ENCODE measurements at places on chromosomes 5 and 9.

- DNase-seq, result no peak
Observed at GRCh38 chr5:157247267-157247666, 18.7 kb upstream of the CYFIP2 start.

DNA sequence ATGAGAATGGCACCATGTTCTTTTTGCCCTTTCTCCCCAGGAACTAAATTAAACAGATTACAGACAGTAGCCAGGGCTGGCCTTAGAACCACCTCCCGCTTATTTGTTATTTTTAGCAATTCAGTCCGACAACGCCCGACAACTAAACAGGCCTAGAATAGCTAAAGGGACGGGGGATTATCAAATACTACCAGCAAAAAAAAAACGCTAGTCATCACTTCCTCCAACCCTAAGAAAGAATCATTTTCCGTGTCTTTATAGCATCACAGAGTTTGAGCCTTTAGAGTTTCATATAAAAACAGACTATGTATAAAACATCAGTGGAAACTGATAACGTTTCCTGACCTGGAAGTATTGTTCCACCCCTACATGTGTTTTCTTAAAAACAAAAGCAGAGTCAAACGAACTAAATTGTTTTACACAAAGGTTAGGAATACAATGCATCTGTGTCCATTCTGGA lies 35.3 kb downstream of the PFDN1 start:
- DNase-seq, result no peak

DNA sequence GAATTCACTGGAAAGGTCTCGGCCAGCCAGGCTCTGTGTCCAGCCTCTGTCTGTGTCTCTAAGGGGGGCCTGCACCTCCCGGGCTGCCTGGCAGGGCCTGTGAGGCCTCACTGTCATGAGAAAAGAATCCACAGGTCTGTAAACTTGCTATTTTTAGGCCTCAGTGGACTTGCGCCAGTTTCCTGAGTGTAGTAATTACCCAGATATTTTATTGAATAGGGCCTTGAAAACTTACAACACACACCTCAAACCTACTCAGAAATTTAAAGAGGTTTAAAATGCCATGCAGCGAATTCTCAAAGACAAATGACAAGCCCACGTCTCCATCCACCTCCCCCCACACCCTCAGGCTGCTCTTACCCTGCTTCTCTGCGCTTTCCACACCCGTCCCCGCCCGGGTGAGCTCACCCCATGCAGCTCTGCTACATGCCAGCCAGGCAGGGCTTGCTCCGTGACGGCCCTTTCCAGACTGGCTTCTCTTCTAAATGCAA lies 8.8 kb upstream of the TENT4A start:
- no peak for DNase-seq

DNA sequence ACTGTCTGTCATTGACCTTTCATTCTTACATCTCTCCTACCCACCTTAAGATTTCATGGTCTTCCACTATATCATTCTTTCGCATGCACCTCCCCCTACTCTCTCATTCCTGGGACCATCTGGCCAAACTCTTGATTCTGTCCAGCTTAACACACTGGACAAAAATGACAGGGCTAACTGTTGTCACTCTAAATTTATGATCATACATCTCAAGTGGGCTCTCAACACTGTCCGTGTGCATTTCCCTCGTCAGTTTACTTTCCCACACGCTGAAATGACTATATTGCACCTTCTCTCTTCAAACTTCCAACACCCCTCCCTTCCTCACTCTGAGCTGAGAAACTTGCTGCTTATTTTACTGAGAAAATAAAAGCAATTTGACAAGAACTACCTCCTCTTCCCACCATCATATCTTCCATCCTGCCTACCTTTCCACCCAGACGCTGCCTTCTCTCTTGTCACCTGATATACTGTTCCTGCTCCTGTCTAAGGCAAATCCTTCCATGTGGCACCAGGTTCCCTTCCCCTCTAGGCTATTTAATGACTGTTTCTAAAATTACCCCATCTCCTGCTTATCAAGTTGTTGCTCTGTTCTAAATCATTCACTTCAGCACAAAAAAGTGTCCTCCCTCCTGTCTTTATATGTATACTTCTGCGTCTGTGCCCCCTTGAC lies 8.1 kb upstream of the KLF9 start:
- no peak for DNase-seq

DNA sequence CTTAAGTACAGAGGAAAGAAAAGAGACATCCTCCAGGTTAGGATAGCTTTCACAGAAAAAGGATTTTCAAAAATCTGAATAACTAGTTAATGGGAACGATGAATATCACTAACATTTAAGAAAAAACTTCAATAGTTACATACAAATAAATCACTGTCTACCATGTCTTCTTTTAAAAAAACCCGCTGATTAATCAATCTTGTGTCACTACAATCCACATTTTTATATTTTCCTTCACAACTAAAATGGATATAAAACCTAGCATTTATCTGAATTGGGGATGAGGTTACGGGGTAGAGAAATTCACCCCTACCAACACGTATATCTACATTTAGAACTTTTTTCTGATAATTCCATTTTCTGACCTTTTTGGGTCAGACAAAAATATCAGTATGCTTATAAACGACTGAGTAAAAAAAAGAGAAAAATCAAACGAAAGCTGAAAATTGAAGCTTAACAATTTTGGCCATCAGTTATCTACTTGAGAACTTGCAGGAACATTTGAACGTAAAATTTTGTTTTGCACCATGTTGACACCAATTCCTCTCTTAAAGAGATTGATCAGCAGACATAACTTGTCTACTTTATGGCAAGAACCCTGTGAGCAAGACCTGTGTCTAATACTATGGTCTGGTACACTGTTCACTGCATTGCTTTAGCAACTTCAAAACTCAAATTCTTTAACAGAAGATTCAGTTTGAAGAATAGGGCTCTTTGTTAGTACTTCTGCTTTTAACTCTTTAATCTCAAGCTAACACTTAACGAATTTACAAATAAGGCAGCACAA lies 4.8 kb downstream of the NR3C1 start:
- DNase-seq, result no peak

DNA sequence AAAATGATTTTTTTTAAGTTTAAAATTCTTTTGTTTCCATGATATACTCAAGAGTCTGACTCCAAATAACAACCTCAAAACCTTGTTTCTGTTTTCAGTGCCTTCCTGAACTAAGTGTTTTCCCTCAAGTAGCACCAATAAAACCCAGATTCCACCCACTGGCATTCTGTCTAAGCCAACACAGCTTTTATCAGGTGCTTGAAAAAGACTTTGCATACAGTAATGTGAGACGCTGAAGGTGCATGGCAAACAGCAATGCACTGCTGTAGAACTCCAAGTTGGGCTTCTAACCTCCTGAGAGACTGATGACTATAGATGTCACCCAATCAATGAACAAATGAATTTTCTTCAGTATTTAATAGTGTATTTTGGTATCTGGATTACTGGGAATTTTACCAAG lies 95.7 kb downstream of the NFIB start:
- DNase-seq, result no peak

DNA sequence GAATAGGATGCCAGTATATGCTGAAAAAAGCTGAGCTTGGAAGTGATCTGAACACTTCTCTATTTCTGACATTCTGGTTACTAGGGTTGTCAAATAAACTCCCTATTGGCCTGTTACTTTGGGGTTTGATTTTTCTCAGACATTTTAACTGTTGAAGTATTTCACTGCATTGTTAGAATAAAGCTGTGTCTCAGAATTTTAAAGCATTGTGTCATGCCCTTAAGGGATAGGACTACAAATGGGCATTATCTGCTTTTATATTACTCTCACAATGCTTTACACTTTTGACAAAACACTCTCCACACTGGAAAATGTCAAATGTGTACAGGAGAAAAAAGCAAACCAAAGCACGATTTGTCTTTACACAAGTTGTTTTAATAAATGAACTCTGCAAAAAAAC lies 16.8 kb upstream of the GPR21 start:
- DNase-seq, result no peak

DNA sequence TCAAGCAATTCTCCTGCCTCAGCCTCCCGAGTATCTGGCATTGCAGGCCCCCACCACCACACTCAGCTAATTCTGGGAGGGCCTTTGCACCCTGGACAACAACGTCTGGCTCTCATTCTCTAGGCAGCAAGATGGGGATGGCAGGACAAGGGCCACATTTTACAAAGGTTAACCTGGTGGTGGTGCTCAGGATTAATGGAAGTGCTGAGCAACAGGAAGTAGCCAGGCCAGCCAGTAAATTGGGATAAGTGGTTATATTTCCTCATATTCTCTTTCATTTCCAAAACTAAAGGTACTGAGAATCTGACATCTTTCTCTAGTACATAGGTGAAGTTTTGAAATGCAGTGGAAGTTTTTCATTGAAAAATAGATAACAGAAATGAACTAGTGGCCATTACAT lies 24.7 kb upstream of the ASPN start:
- DNase-seq, result no peak

DNA sequence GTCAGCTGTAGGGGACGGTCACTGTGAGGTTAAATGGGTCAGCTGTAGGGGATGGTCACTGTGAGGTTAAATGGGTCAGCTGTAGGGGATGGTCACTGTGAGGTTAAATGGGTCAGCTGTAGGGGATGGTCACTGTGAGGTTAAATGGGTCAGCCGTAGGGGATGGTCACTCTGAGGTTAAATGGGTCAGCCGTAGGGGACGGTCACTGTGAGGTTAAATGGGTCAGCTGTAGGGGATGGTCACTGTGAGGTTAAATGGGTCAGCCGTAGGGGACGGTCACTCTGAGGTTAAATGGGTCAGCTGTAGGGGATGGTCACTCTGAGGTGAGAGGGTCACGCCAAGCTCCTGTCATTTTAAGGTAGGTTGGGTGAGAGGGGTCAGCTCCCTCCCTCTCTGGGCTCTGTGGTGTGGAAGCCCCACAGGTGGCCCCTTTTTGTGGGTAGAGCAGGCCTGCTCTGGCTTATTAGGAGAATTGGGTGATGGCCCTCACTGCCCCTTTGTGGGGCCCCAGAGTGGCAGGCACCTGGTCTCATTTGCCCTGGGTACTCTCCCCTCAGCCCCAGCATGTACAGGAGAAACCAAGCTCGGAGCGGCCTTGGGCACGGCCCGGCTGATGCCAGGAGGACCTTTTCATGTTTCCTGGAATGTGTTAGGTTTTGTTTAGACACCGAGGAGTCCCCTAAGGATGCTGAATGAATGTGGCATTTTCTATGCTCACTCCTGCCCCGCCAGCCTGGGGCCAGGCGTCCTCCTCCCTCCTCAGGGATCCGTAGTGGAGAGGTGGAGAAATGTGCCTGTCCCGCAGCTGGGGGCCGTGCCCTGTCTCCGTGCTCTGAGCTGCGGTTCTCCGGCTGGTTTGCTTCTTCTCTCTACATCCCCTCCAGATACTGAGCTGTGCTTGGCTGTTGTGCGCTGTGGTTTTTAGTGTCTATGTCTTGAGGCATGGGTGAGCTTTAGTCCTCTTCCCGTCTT lies 31.4 kb downstream of the AHRR start:
- DNase-seq, result no peak

DNA sequence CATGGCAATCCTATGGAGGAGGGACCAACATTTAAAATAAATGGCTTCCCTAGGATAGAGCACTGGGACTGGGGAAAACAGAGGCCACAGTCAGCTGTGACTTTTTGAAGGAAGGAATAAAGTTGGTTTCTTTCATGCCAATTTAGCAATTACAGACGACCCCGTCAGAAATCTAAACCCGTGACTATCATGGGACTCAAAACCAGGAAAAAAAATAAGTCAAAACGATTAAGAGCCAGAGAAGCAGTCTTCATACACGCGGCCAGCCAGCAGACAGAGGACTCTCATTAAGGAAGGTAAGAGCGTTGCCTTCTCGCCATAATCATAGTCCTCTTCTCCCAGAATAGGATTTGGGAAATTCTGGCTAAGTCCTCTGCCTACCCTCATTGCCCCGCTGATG lies at the start of gene MLANA:
MLANA (plus strand) TSS at position 249 of the 400 bp plus-strand sequence. CDS start 1,586 bp downstream, outside the sequence.
- DNase-seq, result no peak

GRCh38 chr9:2321523-2322148 lies 300.0 kb upstream of the VLDLR start:
- no peak for DNase-seq

DNA sequence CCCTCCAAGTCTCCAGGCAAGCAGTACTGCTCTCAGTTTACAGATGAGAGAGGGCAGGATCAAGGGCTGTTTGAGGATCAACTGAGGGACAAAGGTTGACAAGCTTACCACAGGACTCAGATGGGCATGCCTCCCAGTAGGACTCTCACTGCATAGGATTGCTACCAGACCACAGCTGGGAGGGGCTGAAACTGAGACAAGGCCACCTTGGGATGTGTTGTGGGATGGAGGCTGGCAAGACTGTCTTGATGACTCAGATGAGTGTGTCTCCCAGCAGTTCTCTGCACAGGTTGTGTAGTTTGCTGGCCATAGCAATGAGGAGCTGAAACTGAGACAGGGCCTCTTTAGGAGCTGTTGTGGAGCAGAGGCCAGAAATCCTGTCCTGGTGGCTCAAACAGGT lies 222.2 kb upstream of the IRX1 start:
- DNase-seq, result no peak

DNA sequence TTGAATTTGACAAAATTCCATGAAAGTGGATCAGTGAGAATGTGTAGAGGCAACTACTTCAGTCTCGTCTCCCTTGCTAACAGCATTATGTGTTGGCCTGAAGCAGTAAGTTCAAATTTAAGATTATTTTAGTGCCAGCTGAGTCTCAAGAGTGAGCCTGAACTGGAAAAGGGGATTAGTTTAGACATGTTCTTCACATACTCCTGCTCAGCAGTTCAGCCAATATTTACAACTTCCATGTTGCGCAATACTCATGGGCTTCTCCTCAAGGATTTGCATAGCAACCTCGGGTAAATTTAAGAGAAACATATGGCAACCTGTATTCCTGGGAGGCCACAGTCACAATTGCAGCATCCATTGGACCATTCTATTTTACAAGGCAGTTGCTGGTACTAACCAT lies 553.8 kb downstream of the PTPRD start:
- DNase-seq, result no peak

DNA sequence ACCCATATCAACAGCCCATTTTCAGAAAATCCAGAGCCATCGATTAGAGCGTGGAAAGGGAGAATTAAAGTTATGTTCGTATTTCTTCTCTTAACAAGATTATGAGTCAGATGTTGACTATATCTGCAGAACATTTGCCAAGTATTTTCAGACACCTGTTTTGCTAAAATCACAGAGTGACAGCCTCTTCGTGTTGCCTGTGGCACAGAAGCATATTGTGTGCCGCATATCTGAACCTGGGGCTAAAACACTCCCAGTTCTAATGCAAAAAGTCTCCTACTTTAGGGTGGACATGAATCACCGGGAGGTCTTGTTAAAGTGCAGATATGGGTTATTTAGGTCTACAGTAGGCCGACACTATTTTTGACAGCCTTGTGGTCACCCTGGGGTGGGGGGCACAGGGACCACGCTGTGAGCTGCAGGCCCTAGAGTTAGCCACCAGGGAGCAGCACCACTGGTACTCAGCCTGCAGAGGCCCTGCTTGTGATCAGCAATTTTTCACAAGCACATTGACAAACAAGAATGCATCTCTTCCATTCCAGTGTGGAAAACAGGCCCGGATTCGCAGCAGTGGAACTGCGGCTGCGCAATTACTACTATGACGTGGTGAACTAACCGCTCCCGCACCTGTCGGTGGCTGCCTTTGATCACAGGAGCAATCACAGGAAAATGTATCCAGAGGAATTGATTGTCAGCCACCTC lies 93.5 kb downstream of the SYK start:
- no peak for DNase-seq

- DNase-seq, result no peak
Observed at GRCh38 chr5:83011985-83012384, 65.2 kb downstream of the TMEM167A start.

- no peak for DNase-seq
Observed at GRCh38 chr5:23303836-23304235, 203.6 kb upstream of the PRDM9 start.
